Kasumi-1 (cell line): ENCODE measurements at places on chromosomes 7 and 10.

DNA sequence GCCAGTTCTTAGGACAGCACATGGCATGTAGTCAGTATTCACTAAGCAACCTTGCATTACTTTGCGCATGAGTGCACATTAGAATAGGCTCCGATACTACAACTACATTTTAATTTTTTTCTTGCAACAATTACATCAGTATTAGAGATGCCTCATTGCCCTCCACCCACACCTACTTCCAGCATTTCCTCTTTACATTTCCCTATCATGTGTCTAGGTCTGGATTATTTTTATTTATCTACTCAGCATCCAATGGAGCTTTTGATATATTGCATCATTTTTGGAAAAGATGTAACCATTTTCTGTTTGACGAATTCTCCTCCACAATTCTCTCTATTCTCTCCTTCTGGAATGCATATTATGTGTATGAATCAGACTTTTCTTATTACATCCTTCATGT lies 258.2 kb upstream of the GLI3 start:
- no peak for DNase-seq

DNA sequence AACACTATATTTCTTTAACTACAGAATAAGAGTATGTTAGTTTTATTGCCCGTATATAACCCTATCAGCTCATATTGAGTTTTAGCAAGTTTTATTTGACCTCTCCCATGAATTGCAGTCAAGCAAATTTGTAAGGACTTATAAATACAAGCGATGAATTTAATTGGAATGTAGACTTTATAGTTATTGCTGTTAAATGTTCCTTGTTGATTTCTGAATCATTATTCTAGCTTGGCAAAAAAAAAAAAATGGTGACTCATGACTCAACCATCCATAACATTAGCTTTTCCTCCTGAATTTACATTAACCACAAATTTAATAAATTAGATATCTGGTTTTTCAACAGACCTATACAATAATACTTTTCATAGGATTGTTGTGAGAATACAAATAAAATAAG lies 334.0 kb upstream of the LRRTM3 start:
- no peak for DNase-seq

DNA sequence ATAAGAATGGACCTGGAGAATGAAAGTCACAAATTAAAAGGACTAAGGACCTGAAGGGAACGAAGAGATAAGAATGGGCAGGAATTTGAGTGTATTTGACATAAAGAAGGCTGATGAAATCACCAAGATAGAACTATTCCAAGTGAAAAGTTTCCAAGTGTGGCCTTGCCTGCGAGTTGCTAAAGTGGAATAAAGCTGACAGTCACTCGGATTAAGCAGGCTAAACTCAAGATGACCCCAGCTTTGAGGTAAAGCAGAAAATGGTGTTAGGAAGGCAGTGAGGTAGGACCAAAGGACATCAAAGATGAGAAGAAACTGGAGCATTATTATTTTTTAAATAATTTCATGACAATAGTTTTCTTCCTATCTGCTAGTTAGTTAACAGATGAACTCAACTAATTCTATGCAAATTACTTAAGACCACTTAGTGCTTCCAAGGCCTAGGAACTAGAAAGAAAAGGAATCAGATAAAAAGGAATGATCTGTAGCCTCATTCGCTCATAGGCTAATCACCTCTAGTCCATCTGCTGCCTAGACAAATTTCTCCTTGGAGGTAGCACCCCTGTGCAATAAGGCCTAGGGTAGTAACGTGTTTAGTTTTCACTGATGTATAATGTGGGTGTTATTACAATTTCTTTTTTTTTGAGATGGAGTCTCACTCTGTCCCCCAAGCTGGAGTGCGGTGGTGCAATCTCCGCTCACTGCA lies 34.5 kb downstream of the EZH2 start:
- no peak for DNase-seq

- DNase-seq = no peak
Measured at GRCh38 chr10:48970046-48970445, 30.4 kb upstream of the LRRC18 start.

- DNase-seq = no peak
Measured at GRCh38 chr7:124328774-124329173, 295.9 kb upstream of the TMEM229A start.

DNA sequence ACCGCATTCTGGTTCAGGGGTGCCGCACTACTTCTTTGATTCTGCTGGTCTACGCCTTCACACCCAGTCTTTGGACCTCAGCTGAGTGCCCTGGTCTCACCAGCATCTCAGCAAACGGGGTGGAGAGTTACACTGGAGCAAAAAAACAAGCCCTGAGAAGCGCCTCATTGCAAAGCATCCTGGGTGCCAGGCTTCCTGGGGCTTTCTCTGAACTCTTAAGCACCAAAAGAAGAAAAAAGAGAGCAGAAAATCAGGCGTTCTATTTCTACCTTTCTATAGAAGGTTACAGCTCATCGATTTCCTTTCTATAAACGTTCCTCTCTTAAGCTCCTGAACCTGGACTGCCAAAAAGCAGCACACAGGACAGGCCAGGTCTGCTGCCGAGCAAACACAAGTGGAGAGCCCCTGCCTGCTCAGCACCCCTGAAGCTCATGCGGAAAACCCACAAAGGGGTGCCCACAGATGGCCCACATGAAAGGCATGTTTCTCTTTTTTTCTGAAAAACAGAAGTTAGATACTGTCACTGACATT lies 217.9 kb downstream of the SFMBT2 start:
- no peak for DNase-seq

GRCh38 chr7:1596181-1597043 lies 26.6 kb upstream of the PSMG3 start:
- DNase-seq = no peak

DNA sequence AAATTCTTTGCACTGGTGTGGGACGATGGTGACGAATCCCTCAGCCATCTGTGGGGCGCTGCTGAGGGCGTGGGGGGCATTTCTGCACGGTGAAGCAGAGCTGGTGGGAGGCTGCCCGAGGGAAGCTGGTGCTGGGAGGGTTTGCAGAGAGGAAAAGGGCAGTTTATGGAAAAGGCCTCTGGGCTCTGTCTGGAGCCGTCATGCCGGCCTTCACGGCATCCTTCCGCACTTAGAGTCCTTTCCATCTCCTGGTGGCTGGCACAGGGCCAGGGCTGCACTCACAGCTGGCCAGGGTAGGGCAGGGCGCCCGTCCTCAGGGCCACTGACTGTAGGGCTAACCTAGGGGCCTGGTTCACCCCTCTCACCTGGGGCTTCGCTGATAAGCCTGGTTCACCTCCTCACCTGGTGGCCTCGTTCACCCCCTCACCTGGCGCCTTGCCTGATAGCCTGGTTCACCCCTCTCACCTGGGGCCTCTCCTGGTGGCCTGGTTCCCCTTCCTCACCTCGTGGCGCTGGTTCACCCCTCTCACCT lies 598 bp upstream of the AMZ1 start:
- DNase-seq = no peak

DNA sequence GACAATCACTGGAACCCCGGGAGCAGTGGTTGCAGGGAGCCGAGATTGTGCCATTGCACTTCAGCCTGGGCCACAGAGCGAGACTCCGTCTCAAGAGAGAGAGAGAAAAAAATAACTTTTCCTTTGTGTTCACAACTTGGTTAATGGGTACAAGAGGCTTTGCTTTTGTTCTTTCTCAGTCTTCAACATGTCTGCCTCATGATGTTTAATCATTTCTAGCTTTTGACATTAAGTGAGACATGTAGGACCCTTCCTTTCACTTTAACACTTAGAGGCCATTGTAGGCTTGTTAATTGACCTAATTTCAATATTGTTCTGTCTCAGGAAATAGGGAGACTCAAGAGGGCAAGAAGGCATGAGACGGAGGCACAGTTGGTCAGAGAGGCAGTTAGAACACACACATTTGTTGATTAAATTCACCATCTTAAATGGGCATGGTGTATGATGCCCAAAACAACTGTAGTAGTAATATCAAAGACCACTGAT lies 9.3 kb upstream of the CRCP start:
- DNase-seq = no peak

GRCh38 chr10:66927971-66928770 lies 2.3 kb downstream of the LRRTM3 start:
- no peak for DNase-seq

GRCh38 chr7:64774204-64774842 lies 19.9 kb upstream of the ZNF138 start:
- DNase-seq = peak; percentile 44

DNA sequence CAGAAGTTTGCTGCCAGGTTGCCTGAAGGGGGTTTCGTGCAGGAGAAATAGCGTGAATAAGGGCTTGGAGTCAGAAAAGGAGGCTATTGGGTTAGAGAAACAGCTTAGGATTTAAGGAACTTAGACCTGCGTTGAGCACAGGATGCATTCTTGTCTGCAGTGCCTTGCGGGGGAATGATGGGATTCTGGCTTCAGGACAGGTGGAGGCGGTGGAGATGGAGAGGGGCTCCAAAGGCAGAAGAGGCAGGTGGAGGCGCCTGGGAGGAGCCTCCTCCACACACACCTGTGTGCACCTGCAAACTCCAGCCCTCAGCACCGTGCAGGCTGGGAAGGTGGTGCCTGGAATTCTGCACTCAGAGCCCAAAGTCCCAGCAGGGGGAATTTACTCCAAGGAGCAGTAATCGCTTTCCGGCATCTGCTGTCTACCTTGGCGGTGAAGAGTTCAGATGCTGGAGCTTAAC lies 1.8 kb downstream of the CLIP2 start:
- peak; percentile 28 for DNase-seq

GRCh38 chr10:92479547-92479946 lies 94.3 kb downstream of the IDE start:
- no peak for DNase-seq

DNA sequence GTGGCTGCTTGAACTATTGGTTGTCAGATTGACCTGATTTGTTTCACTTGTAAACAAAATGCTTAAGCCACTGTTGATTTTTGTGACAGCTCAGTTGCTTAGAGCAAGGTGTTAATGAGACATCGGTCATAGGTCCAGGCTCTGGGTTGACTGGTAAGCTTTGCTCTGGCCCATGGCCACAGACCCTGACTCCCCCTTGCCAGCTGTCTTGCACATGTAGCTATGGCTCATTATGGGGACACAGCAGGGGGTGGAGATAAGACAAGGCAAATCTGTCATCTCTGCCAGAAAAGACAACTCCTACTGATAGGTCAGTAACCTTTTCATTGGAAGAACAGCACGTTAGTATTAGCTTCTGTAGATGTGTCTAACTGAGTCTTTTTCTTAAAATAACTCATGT lies 95.3 kb downstream of the KAT6B start:
- DNase-seq = no peak

DNA sequence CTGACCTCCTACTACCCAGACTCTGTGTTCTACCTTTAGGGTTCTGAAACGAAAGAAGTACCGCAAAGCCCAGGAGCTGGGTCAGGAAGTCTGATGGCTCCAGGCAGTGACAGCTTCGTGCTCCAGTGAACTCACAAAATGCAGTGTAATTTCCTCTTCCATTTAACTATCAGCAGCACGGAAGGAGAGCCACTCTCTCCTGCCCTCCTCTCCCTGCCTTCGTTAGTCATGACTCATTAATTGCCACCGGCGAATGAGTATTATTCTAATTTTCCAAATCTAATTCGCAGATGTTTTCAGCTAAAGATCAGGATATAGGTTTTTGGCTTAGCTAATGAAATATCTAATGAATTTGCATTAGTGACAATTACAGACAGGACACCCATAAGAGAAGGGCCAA lies 1262.0 kb downstream of the TYW1 start:
- DNase-seq = no peak

- no peak for DNase-seq
Measured at GRCh38 chr10:4181081-4181480, 396.1 kb upstream of the KLF6 start.

DNA sequence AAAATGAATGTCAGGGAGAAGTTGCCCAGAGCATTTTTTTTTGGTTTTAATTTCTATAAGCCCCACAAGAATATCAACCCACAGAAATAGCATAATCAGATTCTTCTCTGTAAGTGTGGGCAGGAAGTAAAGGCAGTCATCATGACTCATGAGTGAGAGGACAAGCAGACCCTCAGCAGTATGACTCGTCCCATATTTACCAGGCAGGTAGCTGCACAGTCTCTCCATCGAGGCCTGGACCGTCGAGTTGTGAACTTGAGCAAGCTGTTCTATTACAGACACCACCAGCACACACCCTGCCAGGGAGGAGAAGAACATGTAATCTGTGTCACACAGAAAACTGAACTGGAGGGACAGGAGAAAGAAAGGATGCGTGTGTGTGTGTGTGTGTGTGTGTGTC lies 37.8 kb downstream of the AOAH start:
- DNase-seq = peak; percentile 11

DNA sequence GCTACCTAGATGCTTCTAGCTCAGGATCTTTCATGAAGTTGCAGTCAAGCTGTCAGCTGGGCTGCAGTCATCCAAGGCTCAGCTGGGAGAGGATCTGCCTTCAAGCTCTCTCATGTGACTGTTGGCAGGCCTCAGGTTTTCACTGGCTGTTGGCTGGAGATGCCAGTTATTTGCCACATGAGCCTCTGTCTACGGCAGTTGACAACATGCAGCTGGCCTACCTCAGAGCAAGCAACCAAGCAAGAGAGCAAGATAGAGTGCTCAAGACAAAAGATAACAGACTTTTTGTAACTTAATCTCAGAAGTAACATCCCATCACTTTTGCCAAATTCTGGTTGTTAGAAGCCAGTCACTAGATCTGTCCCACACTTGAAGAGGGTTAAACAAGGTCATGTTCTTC lies 125.8 kb downstream of the TPST1 start:
- no peak for DNase-seq

- no peak for DNase-seq
Measured at GRCh38 chr7:105241198-105241597, 147.5 kb downstream of the SRPK2 start.

- no peak for DNase-seq
Measured at GRCh38 chr7:14687777-14688176, 214.8 kb downstream of the DGKB start.

DNA sequence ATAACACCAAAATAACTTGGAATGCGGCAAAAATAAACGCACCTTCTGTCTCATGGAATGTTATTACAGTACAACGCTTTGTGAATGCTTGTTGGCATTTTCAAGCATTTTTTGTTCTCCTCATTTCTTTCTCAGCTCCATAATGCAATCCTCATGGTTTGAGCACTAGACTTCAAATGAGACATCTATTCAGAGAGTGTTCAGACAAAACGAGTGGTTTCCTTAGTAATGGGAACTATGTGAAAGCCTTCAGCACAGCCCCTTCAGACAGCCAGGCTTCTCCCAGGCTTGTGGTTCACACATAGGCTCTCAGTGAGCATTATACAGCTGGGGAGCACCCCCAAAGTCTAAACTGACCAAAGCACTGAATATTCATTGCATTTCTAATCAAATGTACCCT lies 8.6 kb upstream of the LRRN3 start:
- DNase-seq = no peak

DNA sequence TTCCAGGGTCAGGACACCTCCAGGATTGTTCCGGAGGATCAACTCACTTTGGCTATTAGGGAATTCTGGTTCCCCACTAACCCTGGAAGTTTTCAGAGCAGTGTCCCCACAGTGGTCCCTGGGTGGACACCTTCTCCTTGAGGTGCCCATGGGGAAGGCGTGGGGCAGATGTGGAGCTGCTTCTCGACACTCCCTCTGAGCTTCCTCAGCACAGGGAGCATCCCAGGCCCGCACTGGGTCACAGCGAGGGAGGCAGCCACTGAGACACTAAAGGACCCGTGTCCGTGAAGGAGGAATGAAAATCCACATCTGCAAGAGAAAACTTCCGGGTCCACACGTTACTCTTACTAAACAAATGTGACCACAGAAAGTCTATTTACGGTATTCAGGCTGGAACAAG lies 48.2 kb upstream of the MNX1 start:
- DNase-seq = no peak

GRCh38 chr7:106257752-106258151 lies 27.0 kb downstream of the NAMPT start:
- no peak for DNase-seq
